ENCODE measurements at places on chromosomes 4 and X.
A peak's percentile ranks its signal among the peaks of the same experiment; 100 is the strongest.

- H3K4me3 ChIP-seq = no peak overlapping the region
- no peaks in the 10 kb centered on the region for H3K27me3 ChIP-seq
- H3K36me3 ChIP-seq = no peaks in the 10 kb centered on the region
- H3K4me1 ChIP-seq = no peaks in the 10 kb centered on the region
- no peak for DNase-seq
Measured at GRCh38 chr4:85367815-85368214, 107.1 kb upstream of the ARHGAP24 start.

DNA sequence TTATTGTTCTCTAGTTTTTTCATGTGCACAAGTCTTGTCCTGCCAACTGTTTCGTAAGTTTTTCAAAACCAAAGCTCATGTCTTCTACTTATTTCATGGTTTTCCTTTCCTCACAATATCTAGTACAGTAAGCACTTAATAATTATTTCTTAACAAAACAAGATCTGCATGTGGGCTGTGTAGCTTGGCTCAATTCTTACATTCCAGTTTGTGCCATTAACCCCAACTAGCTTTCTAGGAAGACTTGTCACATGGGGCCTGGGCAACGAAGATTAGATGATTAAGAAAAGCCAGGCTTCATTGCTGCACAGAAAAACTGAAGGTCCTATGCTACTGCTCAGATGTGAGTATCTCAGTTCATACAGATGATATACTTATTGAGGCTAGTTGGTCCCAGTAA lies 155.3 kb upstream of the TEX13A start:
- DNase-seq = no peak
- no peak overlapping the region for H3K27ac ChIP-seq
- no peaks in the 10 kb centered on the region for H3K4me1 ChIP-seq
- no peaks in the 10 kb centered on the region for H3K27me3 ChIP-seq

DNA sequence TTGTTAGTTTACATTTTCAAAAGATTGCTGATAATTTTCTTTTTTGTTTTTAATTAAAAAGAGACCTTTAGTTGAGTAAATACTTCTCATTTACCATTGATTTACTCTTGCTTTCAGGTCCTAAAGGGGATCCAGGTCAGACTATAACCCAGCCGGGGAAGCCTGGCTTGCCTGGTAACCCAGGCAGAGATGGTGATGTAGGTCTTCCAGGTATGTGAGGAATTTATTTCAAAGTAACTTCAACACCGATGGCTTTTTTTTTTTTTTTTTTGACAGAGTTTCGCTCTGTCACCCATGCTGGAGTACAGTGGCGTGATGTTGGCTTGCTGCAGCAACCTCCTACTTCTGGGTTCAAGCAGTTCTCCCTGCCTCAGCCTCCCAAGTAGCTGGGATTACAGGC lies 135.1 kb downstream of the IRS4 start:
- DNase-seq = no peak
- H3K27me3 ChIP-seq = no peaks in the 10 kb centered on the region
- H3K4me1 ChIP-seq = no peaks in the 10 kb centered on the region
- H3K27ac ChIP-seq = no peak overlapping the region

DNA sequence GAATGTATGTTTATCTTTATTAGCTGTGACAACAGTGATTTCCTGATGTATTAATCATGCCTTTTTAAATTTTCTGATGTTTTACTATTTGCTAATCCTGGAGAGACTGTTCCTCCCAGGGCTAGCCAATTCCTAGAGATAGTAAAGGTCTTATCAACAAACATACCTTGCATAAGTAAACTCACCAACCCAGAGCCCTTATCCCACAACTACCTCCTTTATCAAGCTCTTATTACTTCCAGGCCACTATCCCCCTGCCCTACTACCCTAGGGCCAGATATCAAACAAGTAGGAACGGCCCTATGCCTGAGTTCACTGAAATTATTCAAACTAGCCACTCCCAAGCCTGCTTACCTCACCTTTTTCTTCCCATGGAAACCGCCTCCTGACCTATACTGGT lies 58.2 kb upstream of the NPNT start:
- no peaks in the 10 kb centered on the region for H3K36me3 ChIP-seq
- H3K4me1 ChIP-seq = no peaks in the 10 kb centered on the region
- no peak overlapping the region for H3K4me3 ChIP-seq
- DNase-seq = no peak
- no peaks in the 10 kb centered on the region for H3K27me3 ChIP-seq
- H3K27ac ChIP-seq = no peak overlapping the region

GRCh38 chrX:108148524-108148923 lies 56.9 kb downstream of the ATG4A start:
- H3K4me1 ChIP-seq = no peaks in the 10 kb centered on the region
- no peak overlapping the region for H3K4me3 ChIP-seq
- no peak for DNase-seq
- H3K36me3 ChIP-seq = no peaks in the 10 kb centered on the region
- H3K27me3 ChIP-seq = no peaks in the 10 kb centered on the region

DNA sequence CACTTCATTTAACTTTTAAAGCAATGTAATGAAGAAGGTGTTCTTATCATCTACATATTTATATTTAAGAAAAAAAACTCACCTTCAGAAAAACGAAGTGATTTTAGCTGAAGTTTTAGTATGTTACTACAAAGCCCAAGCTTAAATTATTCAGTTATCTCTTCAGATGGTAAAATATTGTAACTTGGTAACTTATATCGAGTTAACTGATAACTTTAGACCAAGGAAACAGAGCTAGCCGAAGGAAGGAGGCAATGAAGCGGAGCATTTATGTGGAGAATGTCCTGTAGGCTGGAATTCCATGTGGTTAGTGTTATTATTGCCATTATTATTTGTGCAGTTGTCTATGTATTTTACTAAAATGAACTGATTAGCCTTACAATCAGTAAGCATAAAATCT lies 1102.1 kb upstream of the LCORL start:
- DNase-seq = no peak
- no peaks in the 10 kb centered on the region for H3K4me1 ChIP-seq
- H3K4me3 ChIP-seq = no peak overlapping the region
- H3K27ac ChIP-seq = no peak overlapping the region
- H3K36me3 ChIP-seq = no peaks in the 10 kb centered on the region

DNA sequence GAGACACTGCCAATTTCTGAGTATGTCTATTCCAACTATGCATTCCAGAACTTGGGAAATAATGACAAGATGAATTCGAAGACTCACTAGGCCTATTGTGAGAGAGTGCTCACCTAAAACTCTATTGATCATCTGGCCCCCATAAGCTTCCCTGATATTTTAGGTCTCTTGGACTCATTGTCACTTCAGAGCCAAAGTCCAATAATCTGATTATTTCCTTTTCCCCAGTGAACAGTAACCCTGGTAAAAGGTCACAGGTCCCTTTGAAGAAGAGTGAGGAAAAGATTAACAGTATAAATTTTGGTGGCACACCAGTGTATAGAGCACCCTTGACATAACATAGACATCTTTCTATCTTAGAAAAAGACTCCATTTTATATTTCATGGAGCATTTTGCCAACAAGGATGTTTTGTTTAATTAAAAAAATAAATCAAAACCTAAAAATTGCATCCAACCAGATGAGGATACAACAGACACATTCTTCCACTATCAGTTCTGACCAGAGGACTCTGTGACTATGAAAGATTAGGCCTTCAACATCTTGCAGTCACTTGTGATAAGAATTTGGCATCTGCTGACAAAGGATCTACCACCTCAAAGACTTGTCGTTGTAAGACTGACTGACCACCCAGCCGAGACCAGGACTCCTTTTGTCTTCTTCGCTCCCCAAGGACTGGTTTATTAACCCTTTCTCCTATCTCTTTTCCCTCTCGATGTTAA lies 191.9 kb downstream of the MAB21L2 start:
- H3K4me3 ChIP-seq = no peak overlapping the region
- no peak overlapping the region for H3K27ac ChIP-seq
- H3K4me1 ChIP-seq = no peaks in the 10 kb centered on the region
- no peaks in the 10 kb centered on the region for H3K36me3 ChIP-seq
- no peak for DNase-seq

DNA sequence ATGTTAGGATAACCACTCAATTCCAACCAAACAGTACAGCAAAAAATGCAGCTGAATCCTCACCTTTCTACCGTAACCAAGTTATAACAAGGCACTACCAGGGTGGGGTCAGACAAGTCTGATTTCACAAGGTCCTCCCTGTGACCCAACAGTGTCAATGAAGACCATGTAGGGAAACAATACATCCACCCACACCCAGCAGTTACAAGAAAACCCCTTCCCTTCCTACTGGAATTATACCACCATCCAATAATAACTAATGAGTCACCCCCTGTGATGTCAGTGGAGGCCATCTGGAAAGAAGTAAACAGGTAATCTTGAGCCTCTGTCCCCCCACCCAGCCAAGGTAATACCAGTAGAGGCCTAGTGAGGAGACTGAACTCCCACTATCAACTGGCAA lies 117.6 kb downstream of the FGF16 start:
- H3K27ac ChIP-seq = no peak overlapping the region
- H3K27me3 ChIP-seq = no peaks in the 10 kb centered on the region
- no peak overlapping the region for H3K4me3 ChIP-seq
- no peak for DNase-seq

DNA sequence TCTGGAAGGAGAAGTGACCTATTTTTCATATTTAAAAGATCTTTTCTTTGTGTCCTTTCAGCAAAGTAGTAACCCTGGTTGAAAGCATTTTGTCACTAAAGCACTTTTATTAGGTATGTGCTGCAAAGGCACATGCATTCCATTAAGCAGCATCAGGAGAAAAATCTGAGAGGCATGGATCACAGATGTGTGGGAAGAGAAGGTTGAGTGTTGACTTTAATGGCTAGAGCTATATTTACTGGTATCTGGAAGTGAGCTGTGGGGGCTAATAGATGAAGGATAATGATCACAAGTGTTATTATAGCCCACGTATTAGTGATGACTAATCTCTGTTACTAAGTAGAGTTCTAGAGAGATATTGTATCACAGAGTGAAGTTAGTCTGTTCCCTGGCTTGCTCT lies 1520.7 kb downstream of the ARAP2 start:
- H3K27me3 ChIP-seq = no peaks in the 10 kb centered on the region
- no peak overlapping the region for H3K27ac ChIP-seq
- H3K4me1 ChIP-seq = no peaks in the 10 kb centered on the region
- no peak for DNase-seq

GRCh38 chr4:44725166-44725565 lies 1.2 kb downstream of the GNPDA2 start:
- no peak for DNase-seq
- peaks cover 41% of the 10 kb centered on the region for H3K4me1 ChIP-seq
- H3K36me3 ChIP-seq = no peaks in the 10 kb centered on the region
- no peaks in the 10 kb centered on the region for H3K27me3 ChIP-seq

GRCh38 chrX:123088331-123088730 lies 95.7 kb upstream of the GRIA3 start:
- no peak overlapping the region for H3K27ac ChIP-seq
- DNase-seq = no peak
- H3K4me3 ChIP-seq = no peak overlapping the region
- no peaks in the 10 kb centered on the region for H3K27me3 ChIP-seq

- peak overlapping the region; percentile 94 for H3K27ac ChIP-seq
- peaks cover 56% of the 10 kb centered on the region for H3K4me1 ChIP-seq
- H3K27me3 ChIP-seq = no peaks in the 10 kb centered on the region
- peak; percentile 39 for DNase-seq
- peak overlapping the region; percentile 84 for H3K4me3 ChIP-seq
Measured at GRCh38 chr4:145178740-145179280, 1.6 kb downstream of the OTUD4 start.

DNA sequence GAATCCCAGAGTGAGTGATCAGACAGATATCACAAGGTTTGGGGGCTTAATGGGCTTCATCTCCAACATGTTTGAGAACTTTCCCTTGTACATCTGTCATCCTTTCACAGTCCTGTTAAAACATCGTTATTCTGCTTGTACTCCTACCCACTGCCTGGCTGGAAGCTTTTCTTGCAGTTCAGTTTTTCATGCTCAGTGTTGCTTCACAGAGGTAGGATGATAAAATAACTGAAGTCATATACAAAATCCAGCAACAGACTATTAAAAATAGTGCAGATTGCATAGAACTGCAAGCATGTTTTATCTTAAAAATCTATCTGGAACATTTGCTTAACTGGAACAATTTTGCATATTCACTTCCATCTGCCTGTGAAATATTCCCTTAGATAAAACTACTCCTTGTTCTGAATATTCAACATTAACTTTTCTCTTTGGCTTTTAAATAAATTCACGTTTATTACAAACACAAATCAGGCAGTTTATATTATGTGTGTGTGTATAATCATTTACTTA lies 579.6 kb upstream of the IGFBP7 start:
- H3K27me3 ChIP-seq = no peaks in the 10 kb centered on the region
- no peak overlapping the region for H3K4me3 ChIP-seq
- no peaks in the 10 kb centered on the region for H3K4me1 ChIP-seq
- H3K36me3 ChIP-seq = no peaks in the 10 kb centered on the region
- no peak for DNase-seq

GRCh38 chrX:45709381-45709780 lies 508.7 kb upstream of the DIPK2B start:
- H3K27ac ChIP-seq = no peak overlapping the region
- no peak for DNase-seq
- no peak overlapping the region for H3K4me3 ChIP-seq
- H3K36me3 ChIP-seq = no peaks in the 10 kb centered on the region
- peaks cover 14% of the 10 kb centered on the region for H3K4me1 ChIP-seq

- no peak overlapping the region for H3K27ac ChIP-seq
- H3K27me3 ChIP-seq = no peaks in the 10 kb centered on the region
- no peak overlapping the region for H3K4me3 ChIP-seq
- no peaks in the 10 kb centered on the region for H3K36me3 ChIP-seq
- H3K4me1 ChIP-seq = no peaks in the 10 kb centered on the region
- no peak for DNase-seq
Measured at GRCh38 chrX:84188320-84188834, 378 bp upstream of the RPS6KA6 start.

GRCh38 chr4:120692964-120693363 lies 229.6 kb downstream of the PRDM5 start:
- H3K4me1 ChIP-seq = no peaks in the 10 kb centered on the region
- H3K4me3 ChIP-seq = no peak overlapping the region
- no peak for DNase-seq
- no peak overlapping the region for H3K27ac ChIP-seq

DNA sequence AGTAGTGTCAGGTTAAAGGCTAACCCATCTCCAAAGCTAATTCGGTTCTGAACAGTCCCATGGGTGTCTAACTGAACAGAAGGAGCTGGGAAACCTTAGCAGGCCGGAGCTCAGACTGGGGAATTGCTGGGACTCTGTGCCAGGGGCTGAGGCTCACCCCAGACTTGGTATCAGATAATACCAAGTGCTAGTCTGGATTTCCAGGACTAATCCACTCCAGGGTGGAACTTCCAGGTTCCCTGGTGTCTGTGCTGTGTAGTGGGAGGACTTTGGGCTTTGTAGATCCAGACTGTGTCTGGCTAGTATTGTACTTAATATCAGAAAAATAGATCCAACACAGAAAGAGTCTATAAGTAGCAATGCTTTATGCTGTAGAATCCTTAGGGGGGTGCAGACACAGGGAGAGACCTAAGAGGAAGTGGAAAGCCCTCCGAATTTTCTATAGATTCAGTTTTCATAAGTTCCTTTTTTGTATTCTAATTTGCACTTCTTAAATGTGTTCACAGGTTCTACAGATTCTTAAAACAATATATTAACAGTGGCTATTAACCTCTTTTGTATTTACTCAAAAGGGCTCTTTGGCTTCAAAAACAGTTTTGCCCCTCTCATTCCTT lies 4.1 kb downstream of the ZNF827 start:
- no peaks in the 10 kb centered on the region for H3K27me3 ChIP-seq
- H3K36me3 ChIP-seq = no peaks in the 10 kb centered on the region
- no peak overlapping the region for H3K27ac ChIP-seq
- H3K4me3 ChIP-seq = no peak overlapping the region
- peaks cover 15% of the 10 kb centered on the region for H3K4me1 ChIP-seq
- no peak for DNase-seq
